ENCODE measurements at places on chromosomes 13 and 19.
A peak's percentile ranks its signal among the peaks of the same experiment; 100 is the strongest.

- DNase-seq, result no peak
These were observed 175.5 kb downstream of the COL4A1 start for GRCh38 chr13:110131424-110131823.

- DNase-seq, result no peak
These were observed 11.3 kb downstream of the LILRB4 start for GRCh38 chr19:54674021-54674617.

DNA sequence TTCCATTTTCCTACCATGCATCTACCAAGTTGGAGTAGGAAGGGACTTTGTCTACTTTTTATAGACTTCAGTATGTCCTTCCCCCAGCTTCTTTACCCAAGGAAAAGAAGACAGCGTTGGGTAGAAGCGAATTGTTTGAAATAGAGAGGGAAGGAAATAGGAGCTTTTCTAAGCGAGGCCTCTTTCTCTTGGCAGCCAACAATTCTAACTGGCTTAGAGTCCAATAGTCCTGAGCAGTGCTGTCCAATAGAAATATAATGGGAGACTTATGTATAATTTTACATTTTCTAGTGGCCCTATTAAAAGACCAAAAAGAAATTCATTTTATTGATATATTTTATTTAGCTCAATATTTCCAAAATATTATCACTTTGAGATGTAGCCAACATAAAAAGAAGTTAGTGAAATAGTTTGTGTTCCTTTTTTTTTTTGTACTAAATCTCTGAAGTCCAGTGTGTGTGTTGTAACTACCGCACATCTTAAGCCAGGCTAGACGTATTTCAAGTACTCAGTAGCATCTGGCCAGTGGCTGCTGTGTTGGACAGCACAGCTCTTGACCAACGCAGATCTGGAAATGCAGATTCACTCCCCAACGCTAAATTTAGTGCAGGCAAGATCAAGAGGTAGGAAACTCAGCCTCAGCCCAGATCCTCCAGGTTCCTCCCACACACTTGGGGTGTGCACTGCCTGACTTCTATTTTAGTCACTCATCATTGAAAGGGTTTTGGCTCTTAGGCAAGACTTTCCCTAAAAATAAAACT, 179.2 kb downstream of the SHISA2 start:
- DNase-seq, result no peak

DNA sequence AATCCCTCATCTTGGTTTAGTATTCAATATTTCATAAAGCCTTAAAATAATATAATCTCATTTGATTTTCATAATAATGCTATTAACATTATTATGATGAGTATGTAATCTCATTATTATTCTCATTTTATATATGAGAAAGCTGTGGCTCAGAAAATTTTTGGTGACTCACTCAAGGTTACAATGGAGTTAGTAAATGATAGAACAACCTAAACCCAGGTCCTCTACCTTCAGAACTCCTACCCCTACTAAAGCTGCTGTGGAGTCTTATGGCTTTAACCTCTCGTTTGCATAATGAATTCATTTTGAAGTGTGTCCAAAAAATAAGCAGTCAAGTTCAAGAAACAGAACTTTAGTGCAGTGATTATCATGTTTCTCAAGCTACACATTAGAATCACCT, 226.3 kb downstream of the TBC1D4 start:
- DNase-seq, result no peak

DNA sequence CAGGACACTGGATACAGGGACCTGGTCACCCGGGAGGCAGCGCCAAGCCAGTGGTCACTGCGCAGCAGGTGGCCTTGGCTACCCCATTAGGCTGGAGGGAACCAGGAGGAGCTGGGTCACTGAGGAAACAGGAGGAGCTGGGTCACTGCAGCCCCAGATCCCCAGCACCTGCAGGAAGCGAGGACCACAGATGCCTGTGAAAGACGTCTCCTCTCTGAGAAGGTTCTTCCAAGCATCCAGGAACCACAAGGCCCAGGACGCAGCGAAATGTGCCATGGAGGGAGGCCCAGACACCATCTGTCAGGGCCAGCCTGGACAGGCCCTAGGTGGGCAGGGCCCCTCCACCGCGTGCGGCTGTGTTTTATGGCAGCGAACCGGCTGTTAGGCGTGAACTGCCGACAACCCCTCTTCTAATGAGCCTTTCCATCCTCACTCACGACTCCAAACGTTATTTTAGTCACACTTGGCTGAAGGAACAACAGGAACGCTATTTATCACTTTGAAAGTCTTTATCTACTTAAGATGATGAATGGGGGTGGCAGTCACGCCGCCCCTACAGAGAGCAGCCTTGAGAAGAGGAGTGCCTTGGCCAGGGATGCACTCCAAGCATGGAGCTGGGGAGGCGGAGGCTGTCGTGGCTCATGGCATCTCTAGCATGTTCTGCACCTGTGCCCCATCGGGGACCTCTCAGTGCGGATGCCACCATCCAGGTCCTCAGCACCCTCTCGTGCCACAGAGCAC, 53.3 kb downstream of the CEBPG start:
- DNase-seq, result no peak

GRCh38 chr19:46661735-46662592, 982 bp upstream of the DACT3 start:
- DNase-seq, result peak; percentile 28

DNA sequence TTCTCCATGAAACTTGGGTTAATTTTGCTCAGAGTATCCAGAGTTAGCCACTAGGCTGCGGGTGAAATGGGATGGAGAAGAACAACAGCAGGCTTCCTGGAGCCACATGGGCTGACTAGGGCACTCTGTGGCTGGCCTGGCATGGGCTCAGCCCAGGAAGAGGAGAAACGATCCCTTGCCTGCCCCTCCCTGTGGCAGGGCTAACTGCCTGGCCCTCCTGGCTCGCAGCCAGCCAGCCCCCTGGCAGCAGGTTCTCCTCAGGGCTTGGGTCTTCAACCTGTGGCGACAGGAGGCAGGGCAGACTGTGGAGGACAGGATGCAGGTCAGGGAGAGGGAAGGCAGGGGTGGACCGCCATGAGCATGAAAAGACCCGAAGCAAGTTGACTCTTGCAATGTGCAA, 78.7 kb upstream of the GPR183 start:
- DNase-seq, result no peak

GRCh38 chr13:94708031-94708859, 4.1 kb downstream of the SOX21 start:
- no peak for DNase-seq

- DNase-seq, result no peak
These were observed 733 bp upstream of the ENOX1 start for GRCh38 chr13:43787518-43787891.

DNA sequence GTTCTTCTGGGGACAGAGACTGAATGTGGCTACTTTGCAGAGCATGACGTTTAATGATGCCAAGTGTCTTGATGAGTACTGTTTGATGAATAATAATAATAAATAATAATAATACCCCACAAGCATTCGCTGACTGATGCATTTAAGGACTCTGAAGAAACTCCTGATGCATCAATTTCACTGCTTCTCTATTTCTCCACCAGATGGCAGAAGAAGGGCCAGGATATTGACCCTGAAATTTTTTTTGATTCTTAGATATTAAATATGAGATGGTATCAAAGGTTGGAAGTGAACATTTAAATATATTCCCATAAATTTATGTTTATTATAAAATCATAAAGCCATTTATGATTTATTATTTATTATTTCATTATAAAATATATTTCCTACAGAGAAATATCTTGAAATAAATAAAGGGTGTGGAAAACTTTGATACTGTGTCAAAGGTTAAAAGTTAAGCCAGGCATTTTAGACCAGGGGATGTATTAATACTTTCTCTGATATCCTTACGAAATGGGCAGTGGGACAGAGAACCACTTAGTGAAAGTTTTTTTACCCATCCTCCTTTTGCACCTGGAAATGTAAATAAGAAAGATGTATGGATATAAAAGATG, 170.9 kb downstream of the LACC1 start:
- DNase-seq, result no peak

GRCh38 chr19:31113293-31113692, 235.9 kb downstream of the TSHZ3 start:
- DNase-seq, result no peak

DNA sequence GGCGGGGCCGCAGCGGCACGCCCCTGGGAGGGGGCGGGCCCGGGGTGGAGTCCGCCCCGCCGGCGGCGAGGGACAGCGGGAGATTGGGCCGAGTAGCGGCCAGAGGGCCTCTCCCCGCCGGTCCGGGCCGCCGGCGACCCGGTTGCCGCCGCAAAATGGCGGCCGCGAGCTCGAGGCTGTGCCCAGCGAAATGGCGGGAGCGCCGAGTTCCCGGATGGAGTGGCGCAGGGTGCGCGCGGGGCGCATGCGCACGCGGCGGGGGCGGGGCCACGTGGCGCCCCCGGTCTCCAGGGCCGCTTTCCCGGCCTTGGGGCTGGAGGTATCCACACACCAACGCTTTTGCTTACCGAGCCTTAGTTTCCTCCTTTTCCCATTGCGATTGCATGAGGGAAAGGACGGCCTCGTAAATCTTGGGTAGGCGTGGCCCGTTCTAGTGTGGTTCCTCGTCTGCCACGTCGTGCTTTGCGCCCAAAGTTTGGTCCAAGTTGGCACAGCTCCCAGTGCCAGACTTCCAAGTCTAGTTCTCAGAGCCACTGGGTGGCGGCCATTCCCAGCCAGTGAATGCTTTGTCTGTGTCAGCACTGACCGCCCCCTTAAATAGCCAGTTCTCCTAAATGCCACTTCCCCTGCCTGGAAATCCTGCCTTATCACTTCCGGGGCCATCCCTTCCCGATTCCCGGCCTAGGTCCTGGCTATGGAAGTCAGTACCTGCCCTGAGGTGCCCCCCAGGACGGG, 513 bp downstream of the CIRBP start:
- DNase-seq, result peak; percentile 82

DNA sequence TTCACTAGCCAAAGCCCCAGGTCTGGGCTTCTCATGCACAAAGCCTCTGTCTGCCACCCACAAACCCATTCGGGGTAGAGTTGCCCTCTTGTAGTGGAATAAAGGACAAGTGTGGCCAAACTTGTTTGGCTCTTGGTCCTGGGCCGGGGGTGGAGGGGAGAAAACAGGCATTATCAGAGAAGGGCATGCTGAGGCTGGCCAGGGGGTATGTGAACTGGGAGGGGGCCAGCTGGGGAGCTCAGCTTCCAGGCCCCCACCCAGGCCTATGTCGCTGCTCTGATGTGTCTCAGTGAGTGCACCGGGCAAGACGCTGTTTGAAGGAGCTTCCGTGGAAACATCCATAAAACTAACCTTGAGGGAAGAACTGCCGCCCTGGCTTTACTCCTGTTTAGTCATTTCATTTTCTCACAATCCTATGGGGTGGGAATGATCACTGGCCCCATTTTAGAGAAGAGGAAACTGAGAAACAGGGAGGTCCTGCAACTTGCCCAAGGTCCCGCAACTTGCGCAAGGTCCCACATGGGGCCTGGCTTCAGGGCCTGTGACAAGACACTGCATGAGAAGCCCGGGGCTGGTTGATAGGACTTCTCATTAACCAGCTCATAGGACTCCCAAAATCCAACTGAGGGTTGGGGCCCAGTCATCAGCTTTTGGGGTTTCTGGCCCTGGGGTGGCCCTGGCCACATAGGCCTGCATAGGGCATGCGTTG, 30.8 kb downstream of the CCNE1 start:
- no peak for DNase-seq

DNA sequence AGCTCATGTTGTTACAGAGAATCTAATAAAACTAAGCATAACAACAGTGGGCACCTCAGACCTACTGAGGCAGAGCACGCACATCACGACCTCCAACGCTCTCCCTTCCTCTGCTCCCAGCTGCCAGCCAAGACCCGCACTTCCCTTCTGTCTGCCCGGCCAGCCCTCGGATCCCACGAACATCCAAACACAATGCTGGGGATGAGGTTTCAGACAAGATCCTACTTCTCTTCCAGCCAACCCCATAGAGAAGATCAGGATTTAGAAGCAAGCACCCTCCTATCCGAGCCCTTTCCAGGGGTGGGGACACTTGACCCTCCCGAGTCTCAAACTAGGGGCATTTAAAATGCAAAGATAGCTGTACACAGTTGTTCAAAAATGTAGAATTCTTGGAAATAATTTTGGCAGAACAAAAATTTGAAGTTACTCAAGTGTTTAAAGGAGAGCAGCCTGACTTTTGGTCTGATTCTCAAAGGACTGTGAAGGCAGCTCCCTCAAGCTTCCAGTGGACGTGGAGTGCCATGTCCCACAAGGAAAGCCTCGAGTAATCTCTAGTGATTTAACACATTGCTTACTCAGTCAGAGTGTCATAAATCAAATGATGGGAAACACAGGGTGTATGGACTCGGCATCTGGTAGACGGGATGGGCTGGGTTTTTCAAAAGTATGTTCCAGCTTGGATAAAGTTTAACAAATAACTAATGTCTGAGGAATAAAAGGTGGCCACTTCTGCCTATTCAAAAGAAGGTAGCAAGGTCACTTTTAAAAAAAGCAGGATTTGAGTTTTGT, 32.8 kb downstream of the ANKRD10 start:
- DNase-seq, result no peak

DNA sequence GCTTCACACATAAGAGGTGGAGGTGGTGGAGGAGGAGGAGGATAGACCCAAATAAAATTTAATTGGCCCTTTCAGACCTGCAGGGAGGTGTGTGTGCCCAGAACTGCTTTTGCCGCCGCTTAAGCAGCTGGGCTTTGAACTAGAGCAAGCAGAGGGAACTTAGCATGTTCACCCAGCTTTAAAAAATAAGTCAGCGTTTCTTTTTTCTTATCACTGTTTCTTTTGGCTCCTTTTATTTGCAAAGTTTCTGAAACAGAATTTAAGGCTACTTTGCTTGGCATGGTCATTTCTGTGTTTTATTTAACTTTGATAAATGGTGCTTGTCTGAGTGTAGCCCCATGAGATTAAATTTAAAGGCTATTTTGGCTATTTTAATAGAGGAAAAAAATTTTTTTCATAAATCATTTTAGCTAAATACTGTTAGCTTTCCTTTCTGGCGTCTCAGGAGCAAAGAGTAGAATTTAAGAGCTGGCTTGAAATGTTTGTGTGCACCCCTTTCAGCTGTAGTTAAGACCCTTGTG, 43.3 kb upstream of the RNF113B start:
- no peak for DNase-seq

GRCh38 chr19:56252699-56253422, 19.7 kb upstream of the EDDM13 start:
- peak; percentile 25 for DNase-seq

DNA sequence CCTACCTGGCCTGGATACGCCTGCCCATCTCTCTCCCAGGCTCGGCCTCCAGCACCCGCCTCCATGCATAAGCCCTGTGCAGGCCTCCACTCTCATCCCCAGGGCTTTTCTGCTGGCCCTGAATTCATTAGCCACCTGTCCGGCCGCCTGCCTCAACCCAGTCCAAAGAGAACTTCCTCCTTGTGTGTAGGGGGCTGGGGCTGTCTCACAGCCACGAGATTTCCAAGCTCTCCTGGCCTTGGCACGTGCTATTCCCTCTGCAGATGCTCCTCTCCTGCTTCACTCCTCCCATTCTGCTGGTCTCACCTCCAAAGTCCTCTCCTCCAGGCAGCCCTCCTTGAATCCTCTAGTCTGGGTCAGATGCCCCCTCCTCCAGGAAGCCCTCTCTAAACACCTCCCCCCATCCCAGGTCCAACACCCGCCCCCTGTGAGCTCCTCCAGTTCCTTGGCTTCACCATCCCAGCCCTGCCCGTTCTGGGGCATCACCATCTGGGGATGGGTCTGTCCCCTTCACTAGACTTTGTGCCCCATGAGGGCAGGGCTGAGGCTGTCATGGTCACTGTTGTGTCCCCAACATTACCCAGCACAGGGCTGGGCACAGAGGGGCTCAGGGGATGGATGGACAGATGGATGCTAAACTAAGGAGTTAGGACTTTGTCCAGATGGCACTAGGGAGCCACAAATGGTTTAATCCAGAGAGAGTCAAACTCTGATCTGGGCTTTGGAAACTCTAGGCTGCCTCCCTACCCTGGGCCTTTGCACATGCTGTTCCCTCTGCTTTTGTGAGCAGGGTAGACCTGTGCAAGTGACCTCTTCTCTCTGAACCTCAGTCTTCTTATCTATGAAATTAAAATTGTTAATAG, 14.8 kb downstream of the MEIS3 start:
- DNase-seq, result no peak

GRCh38 chr13:36959456-36960116, 39.5 kb upstream of the SMAD9 start:
- no peak for DNase-seq

Data from stimulated activated CD8-positive, alpha-beta memory T cell treated with anti-CD3 and anti-CD28 coated beads, Interleukin-4, amount 100 ng/mL, for 1 hour (primary cell).